ENCODE measurements at places on chromosomes 5 and 9. TPM values are rescaled to one million over a fixed set of nuclear protein-coding genes. Genes with fewer than 3 reads are reported as not detected.
A peak's percentile ranks its signal among the peaks of the same experiment; 100 is the strongest.

Gene GPR151
- not detected for polyA plus RNA-seq

Gene HSDL2
- 15.5 TPM for polyA plus RNA-seq

Gene FSD1L
- not detected for polyA plus RNA-seq

Gene IGIP
- polyA plus RNA-seq, result 0.24 TPM

Gene IL11RA
- polyA plus RNA-seq, result 7.7 TPM

- DNase-seq, result no peak
These were observed 36.4 kb upstream of the NKX2-5 start for GRCh38 chr5:173271419-173271818.

- DNase-seq, result no peak
These were observed 46.2 kb downstream of the GALNT10 start for GRCh38 chr5:154236536-154237375.

DNA sequence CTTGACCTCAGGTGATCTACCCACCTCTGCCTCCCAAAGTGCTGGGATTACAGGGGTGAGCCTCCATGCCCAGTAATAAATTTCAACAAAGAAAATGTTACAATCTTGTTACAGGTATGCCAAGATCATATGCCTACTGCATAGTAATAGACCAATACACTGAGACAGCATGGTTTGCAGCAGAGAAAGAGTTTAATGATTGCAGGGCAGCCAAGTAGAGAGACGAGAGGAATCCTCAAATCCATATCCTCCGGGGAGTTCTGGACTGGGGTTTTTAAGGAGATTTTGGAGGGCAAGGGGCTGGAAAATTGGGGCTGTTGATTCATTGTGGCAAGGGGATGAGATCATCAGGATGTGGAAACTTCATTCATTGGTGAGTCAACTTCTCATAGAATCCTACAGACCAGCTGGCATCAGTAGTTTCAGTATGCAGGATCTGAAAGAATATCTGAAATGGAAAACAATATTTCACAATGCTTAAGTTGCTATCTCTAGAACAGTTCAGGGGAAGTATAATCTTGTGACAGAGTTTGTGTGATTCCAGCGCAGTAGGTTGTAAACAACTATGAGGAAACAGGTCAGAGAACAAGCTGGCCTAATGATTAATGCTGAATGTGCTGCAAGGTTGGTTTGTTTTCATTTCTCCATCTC, 14.8 kb upstream of the TUT7 start:
- DNase-seq, result no peak

- DNase-seq, result no peak
These were observed 16.9 kb upstream of the PFDN1 start for GRCh38 chr5:140319833-140320232.

DNA sequence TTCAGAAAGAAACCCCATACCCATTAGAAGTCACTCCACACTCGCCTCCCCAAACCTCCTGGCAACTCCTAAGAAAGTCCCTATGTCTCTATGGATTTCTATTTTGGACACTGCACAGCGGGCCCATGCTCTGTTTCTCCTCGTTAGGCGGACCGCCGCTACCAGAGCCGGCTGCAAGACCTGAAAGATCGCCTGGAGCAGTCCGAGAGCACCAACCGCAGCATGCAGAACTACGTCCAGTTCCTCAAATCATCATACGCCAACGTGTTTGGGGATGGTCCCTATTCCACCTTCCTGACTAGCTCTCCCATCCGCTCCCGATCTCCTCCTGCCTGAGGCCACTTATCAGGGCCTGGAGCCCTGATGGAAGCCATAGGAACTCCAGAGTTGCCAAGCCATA, 4.6 kb upstream of the GLE1 start:
- no peak for DNase-seq

DNA sequence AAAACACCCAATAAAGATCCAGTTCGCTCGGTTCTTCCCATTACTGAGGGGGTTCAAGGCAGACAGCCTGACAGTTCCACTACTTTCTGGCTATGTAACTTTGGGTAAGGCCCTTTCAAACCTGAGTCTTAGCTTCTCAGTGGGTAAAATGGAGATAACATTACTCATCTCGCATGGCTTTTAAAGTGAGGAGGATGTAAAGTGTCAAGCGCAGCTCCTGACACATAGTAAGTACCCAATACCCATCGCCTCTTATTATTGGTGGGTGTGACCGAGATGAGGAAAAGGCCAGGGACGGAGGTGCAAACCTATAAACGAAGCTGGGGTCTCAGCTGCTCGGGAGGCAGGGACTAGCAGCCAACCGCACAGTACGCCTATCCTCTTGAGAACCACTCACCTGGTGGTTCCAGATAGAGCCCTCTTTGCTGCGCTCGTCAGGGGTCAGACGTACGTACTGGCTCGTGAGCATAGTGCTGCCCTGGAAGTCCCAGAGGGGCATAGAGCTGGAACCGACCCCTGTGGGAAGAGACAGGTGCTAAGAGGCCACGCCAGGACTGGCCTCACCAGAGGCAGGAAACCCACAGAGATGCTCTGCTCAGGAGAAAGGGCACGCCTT, 584 bp downstream of the LMAN2 start:
- DNase-seq, result no peak

DNA sequence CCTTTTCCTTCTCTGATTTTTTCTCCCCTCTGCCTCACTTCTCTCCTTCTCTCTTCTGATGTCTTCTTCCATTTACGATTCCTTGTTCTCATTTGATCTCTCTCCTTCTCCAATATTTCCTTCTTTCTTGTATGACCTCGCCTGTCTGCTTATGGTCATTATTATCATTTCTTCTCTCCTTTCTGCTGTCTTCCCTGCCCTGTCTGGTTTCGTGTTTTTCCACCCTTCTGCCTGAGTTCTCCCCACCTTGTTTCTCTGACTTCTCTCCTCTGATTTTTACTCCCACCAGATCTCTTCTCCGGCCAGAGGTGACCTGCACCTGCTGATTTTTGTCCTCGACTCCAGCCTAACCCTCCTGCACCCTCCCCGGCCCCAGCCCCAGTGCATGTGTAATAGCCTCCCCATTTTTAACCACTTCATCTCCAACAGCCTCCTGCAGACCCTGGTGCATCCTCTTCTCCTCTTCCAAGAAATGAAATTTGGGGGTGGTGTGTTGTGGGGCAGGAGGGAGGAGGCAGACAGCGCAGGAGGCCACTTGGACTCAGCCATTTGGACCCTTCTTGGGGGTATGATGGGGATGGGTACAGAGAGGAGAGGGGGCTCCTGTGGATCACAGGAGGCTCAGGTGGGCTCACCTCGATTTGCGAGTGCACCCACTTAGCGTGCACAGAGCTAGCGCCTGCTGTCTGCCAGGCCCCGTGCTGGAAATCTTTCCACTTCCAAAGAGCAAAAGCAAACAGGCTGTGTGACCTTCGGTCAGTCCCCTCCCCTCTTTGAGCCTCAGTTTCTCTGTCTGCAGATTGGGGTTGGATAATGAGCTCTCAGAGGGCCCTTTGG, 32.5 kb downstream of the GSN start:
- no peak for DNase-seq

DNA sequence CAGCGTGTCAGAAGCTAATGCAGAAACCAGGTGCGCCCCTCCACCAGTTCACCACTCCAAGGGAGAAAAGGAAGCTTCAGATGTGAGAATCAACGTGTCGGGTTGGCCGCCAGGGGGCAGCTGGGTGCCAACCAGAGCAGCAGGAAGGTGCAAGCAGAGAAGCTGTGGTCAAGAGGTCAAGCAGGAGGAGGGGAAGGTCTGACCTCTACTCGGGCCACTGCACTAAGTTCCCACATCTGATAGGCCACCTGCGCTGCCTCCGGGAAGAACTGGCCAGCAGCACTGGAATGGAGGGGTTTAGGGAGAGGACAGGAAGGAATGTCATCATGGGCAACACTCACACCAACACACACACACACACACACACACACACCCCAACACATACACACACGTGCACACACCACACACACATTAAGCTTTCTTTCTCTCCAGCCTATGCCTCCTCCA, 31.4 kb downstream of the ANXA6 start:
- DNase-seq, result peak; percentile 52

- DNase-seq, result no peak
These were observed 169.8 kb downstream of the SMC2 start for GRCh38 chr9:104263942-104264341.
